ENCODE measurements at places on chromosomes 5 and 9. TPM values are rescaled to one million over a fixed set of nuclear protein-coding genes. Genes with fewer than 3 reads are reported as not detected.

MYOZ3 gene
- total RNA-seq: 0.34 TPM

CEL gene
- total RNA-seq: 0.09 TPM

FAM151B gene
- total RNA-seq: 2.6 TPM

PRDM9 gene
- not detected for total RNA-seq

NOXA1 gene
- total RNA-seq: 2.3 TPM

NTNG2 gene
- 0.60 TPM for total RNA-seq

PPIC gene
- total RNA-seq: 66.4 TPM

FOXD4L5 gene
- 0.09 TPM for total RNA-seq

DND1 gene
- total RNA-seq: 0.09 TPM

PFN3 gene
- total RNA-seq: not detected

IL5 gene
- not detected for total RNA-seq

FREM1 gene
- total RNA-seq: under 0.01 TPM

ELAVL2 gene
- total RNA-seq: 0.26 TPM

OR1J2 gene
- total RNA-seq: not detected

ZDHHC11 gene
- 0.26 TPM for total RNA-seq

RIMOC1 gene
- total RNA-seq: 12.9 TPM

HRCT1 gene
- total RNA-seq: 0.98 TPM

SLC36A1 gene
- 1.4 TPM for total RNA-seq

AJM1 gene
- total RNA-seq: 0.65 TPM

BTNL3 gene
- total RNA-seq: under 0.01 TPM

SOHLH1 gene
- not detected for total RNA-seq

TEK gene
- total RNA-seq: 275 TPM

CLPTM1L gene
- 275 TPM for total RNA-seq

MOB3B gene
- 2.2 TPM for total RNA-seq

PCDHGC5 gene
- 0.52 TPM for total RNA-seq

GCNT1 gene
- total RNA-seq: 3.6 TPM

HTR1A gene
- total RNA-seq: not detected

RNF183 gene
- not detected for total RNA-seq

TRIM32 gene
- 13.8 TPM for total RNA-seq

GLRA1 gene
- not detected for total RNA-seq

ADAMTS13 gene
- 0.65 TPM for total RNA-seq

DMRT3 gene
- not detected for total RNA-seq

PRSS3 gene
- total RNA-seq: 1.1 TPM

NKD2 gene
- under 0.01 TPM for total RNA-seq

SPOCK1 gene
- 0.52 TPM for total RNA-seq

SV2C gene
- total RNA-seq: under 0.01 TPM

PDE6A gene
- 0.11 TPM for total RNA-seq

UTP15 gene
- 13.8 TPM for total RNA-seq

KIF27 gene
- total RNA-seq: 2.6 TPM

ENTPD2 gene
- total RNA-seq: not detected

TRIP13 gene
- total RNA-seq: 4.3 TPM

OCLN gene
- total RNA-seq: 0.43 TPM

SPINK6 gene
- not detected for total RNA-seq

OGN gene
- not detected for total RNA-seq

ZNG1A gene
- 27.4 TPM for total RNA-seq

C9orf153 gene
- total RNA-seq: 0.34 TPM

TRAF1 gene
- total RNA-seq: 0.43 TPM

FGFR4 gene
- 3.3 TPM for total RNA-seq

POLK gene
- total RNA-seq: 36.0 TPM

NMUR2 gene
- total RNA-seq: not detected

All from dermis lymphatic vessel endothelial cell (primary cell).